Upper lobe of right lung (tissue), 1 donor: ENCODE measurements at places on chromosomes 2 and 18. TPM values are rescaled to one million over a fixed set of nuclear protein-coding genes. Genes with fewer than 3 reads are reported as not detected.

DNA sequence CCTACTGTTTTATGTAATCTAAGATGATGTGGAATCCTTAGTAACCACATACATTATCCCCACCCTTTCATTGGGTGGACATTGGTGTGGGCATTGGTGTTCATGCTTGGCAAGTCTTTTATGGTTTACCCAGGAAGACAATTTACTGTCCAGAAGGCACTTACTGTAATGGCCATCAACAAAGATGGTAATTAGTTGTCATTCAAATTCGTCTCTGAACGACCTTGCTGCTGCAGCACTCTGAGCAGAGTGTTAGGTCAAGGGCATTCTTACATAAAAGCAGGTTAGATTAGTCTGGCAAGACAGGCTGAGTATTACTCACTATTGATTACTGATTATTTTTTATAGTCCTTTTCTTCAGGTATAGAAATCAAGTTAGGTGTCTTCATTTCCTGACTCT is 447.9 kb downstream of the XIRP2 start:
- no peak for DNase-seq
- H3K4me1 ChIP-seq: no peaks in the 10 kb centered on the region
- H3K27me3 ChIP-seq: no peaks in the 10 kb centered on the region
- H3K36me3 ChIP-seq: no peaks in the 10 kb centered on the region
- H3K27ac ChIP-seq: no peak overlapping the region

GRCh38 chr2:207143215-207144172 is 22.3 kb downstream of the KLF7 start:
- no peaks in the 10 kb centered on the region for H3K27me3 ChIP-seq
- peak overlapping the region; percentile 83 for H3K27ac ChIP-seq
- H3K4me3 ChIP-seq: peak overlapping the region; percentile 12
- peak; percentile 79 for DNase-seq

GRCh38 chr2:96156011-96156820 is 11.0 kb upstream of the DUSP2 start:
- no peaks in the 10 kb centered on the region for H3K4me1 ChIP-seq
- peak; percentile 44 for DNase-seq
- no peak overlapping the region for H3K27ac ChIP-seq
- no peaks in the 10 kb centered on the region for H3K27me3 ChIP-seq

Gene CDCA7
- total RNA-seq: 4.1 TPM

DNA sequence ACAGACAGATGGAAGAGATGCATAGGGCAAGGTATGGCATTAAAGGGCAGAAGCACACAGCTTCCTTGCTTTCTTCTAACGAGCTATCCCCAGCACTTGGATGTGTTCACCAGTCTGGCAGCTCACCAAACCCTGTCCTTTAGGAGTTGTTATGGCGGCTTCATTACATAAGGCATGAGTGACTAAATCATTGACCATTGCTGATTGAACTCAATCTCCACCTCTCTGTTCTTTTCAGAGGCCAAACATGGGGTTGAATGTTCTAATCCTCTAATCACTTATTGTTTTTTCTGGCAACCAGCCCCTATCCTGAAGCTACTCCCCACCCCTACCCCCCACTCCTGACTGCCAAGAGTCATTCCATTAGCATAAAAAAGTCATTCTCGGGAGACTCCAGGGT is 301.8 kb downstream of the XIRP2 start:
- H3K36me3 ChIP-seq: no peaks in the 10 kb centered on the region
- no peak overlapping the region for H3K4me3 ChIP-seq
- H3K27ac ChIP-seq: no peak overlapping the region
- no peaks in the 10 kb centered on the region for H3K4me1 ChIP-seq
- H3K27me3 ChIP-seq: no peaks in the 10 kb centered on the region

DNA sequence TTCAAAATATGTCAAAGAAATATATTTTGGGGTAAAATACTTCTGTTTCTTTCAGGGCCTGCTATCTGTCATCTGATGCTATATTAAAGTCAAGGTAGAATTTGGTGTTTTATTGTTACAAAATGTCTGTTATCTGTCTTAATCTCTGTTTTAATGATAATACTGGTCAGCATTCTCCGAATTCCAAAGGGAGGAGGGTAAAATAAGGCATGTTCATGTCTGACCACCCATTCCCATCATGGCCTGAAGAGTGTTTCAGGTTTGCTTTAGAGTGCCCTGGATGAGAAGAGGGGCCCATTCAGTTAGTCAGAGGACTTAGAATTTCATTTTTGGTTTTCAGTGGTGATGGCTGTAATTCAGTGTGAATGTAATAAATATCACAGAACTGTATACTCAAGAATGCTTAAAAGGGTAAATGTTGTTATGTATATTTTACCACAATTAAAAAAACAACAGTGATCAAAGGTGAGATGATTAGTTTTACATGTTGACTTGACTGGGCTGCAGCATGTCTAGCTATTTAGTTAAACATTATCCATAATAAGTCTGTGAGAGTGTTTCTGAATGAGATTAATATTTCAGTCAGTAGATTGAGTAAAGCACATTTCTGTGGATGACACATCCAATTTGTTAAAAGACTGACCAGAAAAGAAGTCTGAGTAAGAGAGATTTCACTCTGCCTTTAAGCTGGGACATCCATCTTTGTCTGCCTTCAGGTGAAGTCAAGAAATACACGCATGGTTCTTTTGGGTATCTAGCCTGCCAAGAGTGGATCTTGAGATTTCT is 467.9 kb upstream of the SYT4 start:
- H3K27ac ChIP-seq: no peak overlapping the region
- DNase-seq: no peak
- H3K4me1 ChIP-seq: no peaks in the 10 kb centered on the region
- H3K4me3 ChIP-seq: no peak overlapping the region
- H3K36me3 ChIP-seq: no peaks in the 10 kb centered on the region

GRCh38 chr18:12086249-12086648 is 7.4 kb upstream of the ANKRD62 start:
- no peaks in the 10 kb centered on the region for H3K27me3 ChIP-seq
- no peaks in the 10 kb centered on the region for H3K36me3 ChIP-seq
- H3K4me3 ChIP-seq: no peak overlapping the region
- no peaks in the 10 kb centered on the region for H3K4me1 ChIP-seq
- H3K27ac ChIP-seq: no peak overlapping the region

Gene LDAH
- 17.9 TPM for total RNA-seq

- no peaks in the 10 kb centered on the region for H3K27me3 ChIP-seq
- H3K36me3 ChIP-seq: no peaks in the 10 kb centered on the region
- H3K4me1 ChIP-seq: peaks cover 10% of the 10 kb centered on the region
- peak overlapping the region; percentile 74 for H3K27ac ChIP-seq
Measured at GRCh38 chr18:9643549-9643948, 29.2 kb upstream of the PPP4R1 start.

Gene MYO1B
- total RNA-seq: 231 TPM

DNA sequence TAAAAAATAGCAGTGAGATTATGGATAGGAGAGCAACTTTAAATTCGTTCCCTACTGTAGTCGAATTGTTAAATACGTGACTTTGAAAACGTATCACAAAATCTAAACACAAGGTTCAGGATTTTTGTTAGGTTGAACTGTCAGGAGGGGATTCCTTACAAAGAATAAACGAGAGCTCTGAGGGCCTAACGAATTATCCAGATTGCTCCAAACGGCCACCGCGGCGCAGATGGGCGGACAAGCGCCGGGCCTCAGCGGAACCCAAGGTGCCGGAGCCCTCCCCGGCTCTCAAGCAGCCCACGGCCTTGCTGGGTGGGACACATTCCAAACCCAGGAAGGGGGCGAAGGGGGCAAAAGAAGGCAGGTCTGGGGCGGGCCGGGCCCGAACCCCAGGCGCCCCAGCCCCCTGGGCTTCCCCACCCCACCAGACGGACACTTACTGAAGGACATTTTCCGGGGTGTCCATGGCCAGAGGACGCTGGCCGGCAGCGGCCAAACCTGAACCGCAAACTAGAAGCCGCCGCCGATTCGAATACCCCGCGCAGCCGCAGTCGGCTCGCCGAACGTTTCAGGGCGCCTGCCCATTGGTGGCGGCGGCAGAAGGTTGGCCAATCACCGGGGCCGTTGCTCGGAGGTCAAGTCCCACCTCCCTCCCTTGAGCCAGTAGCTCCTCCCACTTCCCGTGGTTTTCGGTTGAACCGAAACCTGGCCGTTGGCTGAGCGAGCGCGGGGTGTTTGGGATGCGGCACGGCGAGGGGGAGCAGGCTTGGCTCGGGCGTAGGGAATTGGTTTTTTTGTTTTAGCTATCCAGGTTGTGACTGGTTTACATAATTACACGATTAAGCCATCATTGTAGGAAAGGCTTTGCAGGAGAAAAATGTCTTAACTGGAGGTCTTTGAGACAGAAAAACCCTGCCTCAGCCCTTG is at the start of gene BUB1:
TSS of gene BUB1 (minus strand) at position 534 of the 927 bp plus-strand sequence. CDS start at position 466, 68 bp downstream.
- peak within 1 kb of the TSS; percentile 77 for H3K4me3 ChIP-seq
- H3K36me3 ChIP-seq: no peaks in the 10 kb centered on the region
- H3K27me3 ChIP-seq: no peaks in the 10 kb centered on the region
- peak within 1 kb of the TSS; percentile 90 for H3K27ac ChIP-seq
- DNase-seq: peak; percentile 98

DNA sequence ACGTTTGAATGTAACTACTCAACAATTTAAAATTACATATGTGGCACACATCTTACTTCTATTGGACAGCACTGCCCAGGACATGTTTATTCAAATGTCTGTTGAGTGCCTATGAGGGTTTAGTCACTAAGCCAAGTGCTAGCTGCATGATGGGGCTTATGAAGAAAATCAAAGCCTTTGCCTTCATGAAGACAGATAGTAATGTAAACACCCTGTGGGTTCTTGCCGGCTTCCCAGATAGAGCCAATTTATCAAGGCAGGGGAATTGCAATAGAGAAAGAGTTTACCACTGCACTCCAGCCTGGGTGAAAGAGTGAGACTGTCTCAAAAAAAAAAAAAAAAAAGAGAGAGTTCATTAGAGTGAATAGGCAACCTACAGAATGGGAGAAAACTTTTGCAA is 43.7 kb upstream of the NEB start:
- H3K27me3 ChIP-seq: no peaks in the 10 kb centered on the region
- H3K27ac ChIP-seq: no peak overlapping the region
- H3K36me3 ChIP-seq: peaks cover 16% of the 10 kb centered on the region
- no peak for DNase-seq
- no peaks in the 10 kb centered on the region for H3K4me1 ChIP-seq

Gene APCDD1
- 27.6 TPM for total RNA-seq

Gene MBOAT2
- 31.4 TPM for total RNA-seq

- H3K4me3 ChIP-seq: no peak overlapping the region
- no peak overlapping the region for H3K27ac ChIP-seq
- H3K27me3 ChIP-seq: no peaks in the 10 kb centered on the region
- DNase-seq: no peak
Measured at GRCh38 chr2:180359522-180360282, 352.6 kb upstream of the CWC22 start.

GRCh38 chr18:75977081-75977480 is 518.0 kb downstream of the ZNF516 start:
- H3K27ac ChIP-seq: no peak overlapping the region
- no peaks in the 10 kb centered on the region for H3K27me3 ChIP-seq
- no peak overlapping the region for H3K4me3 ChIP-seq
- no peak for DNase-seq
- H3K4me1 ChIP-seq: no peaks in the 10 kb centered on the region
- H3K36me3 ChIP-seq: no peaks in the 10 kb centered on the region

DNA sequence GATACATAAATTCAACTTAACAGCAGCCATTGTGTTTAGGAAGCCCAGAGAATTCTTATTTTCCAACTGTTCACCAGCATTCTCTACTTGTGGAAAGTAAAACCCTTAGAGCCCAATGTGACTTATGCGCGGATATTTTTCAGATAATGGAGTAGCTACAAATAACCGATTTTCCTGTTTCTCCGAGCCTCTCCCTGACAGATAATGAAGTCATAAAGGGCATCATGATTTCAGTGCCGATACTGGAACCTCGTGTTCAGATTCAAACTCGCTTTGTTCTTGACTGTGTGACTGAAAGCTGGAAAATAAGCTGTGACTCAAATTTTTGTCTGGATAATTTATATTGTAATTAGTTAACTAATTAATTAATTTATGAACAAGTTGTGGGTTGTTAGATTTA is 228.2 kb downstream of the VAPA start:
- no peak for DNase-seq
- peaks cover 27% of the 10 kb centered on the region for H3K4me1 ChIP-seq
- H3K36me3 ChIP-seq: no peaks in the 10 kb centered on the region

GRCh38 chr18:22765896-22766295 is 167.2 kb upstream of the RBBP8 start:
- H3K4me1 ChIP-seq: no peaks in the 10 kb centered on the region
- no peaks in the 10 kb centered on the region for H3K27me3 ChIP-seq
- H3K4me3 ChIP-seq: no peak overlapping the region

DNA sequence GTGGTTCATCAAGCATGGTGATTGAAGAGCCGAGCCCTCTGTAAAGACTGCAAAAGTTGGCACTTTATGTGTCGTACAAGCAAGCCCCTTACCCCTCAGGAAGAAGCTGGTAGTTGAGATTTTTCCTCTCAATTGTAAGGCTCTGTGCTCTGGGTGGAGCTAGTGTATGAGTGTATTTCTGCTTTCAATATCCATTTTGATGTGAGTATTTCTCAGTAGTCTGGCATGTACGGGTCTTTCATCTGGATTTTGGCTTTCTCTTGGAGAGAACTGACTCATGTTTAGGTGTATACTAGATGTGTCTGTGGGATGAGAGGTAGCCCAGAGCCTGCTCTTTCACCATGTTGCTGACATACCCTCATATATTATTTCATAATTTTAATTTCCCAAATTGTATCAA is 406.6 kb upstream of the KCNJ3 start:
- no peak for DNase-seq
- H3K4me1 ChIP-seq: no peaks in the 10 kb centered on the region
- H3K4me3 ChIP-seq: no peak overlapping the region
- H3K27ac ChIP-seq: no peak overlapping the region
- H3K27me3 ChIP-seq: no peaks in the 10 kb centered on the region
- no peaks in the 10 kb centered on the region for H3K36me3 ChIP-seq

Gene CNDP1
- total RNA-seq: not detected

DNA sequence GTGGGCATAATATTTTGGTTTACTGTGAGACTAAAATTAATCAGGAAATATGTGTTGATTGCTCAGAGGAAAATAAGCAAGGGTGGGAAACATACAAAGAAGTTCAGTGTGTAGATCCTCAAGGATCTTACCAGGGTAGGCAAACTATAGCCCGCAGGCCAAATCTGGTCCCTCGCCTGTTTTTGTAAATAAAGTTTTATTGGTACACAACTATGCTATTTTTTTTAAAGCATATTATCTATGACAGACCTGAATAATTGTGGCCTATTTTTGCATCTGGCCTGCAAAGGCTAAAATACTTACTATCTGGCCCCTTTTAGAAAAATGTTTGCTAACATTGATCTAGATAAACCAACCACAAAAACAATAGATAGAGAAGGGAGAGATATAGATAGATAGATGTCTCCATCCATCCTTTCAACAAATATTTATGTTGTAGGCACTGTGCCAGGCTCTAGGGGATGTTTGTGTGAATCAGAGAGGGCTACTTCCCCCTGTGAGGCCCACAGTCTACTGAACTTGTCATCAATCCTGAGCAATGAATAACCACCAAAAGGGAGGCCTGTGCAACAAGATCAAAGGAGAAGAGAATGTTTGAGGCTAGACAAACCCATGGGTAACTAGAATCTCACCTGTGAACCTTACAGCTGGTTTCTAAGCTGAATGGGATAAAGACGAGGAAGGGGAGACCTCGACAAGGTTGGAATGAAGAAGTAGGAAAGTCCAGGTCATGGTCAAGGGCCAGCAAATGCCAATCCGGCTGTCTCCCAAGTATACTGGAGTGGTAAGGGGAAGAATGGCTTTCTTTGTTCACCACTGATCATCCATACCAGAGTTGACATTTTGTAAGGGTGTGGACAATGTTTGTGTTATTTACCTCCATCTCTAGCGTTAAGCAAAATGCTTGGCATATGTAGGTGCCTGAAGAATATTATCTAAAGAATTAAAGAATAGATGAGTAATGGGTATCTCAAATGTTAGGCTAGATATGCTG is 23.6 kb downstream of the ALPK2 start:
- H3K27ac ChIP-seq: no peak overlapping the region
- DNase-seq: no peak
- H3K36me3 ChIP-seq: no peaks in the 10 kb centered on the region
- H3K27me3 ChIP-seq: no peaks in the 10 kb centered on the region
- H3K4me1 ChIP-seq: no peaks in the 10 kb centered on the region

Gene ABCG8
- not detected for total RNA-seq
